ENCODE measurements at places on chromosomes 4 and X.

- DNase-seq = no peak
Measured at GRCh38 chr4:84699001-84699671, 116.2 kb downstream of the CDS1 start.

GRCh38 chr4:177239878-177240277 is 69.8 kb upstream of the NEIL3 start:
- no peak for DNase-seq

DNA sequence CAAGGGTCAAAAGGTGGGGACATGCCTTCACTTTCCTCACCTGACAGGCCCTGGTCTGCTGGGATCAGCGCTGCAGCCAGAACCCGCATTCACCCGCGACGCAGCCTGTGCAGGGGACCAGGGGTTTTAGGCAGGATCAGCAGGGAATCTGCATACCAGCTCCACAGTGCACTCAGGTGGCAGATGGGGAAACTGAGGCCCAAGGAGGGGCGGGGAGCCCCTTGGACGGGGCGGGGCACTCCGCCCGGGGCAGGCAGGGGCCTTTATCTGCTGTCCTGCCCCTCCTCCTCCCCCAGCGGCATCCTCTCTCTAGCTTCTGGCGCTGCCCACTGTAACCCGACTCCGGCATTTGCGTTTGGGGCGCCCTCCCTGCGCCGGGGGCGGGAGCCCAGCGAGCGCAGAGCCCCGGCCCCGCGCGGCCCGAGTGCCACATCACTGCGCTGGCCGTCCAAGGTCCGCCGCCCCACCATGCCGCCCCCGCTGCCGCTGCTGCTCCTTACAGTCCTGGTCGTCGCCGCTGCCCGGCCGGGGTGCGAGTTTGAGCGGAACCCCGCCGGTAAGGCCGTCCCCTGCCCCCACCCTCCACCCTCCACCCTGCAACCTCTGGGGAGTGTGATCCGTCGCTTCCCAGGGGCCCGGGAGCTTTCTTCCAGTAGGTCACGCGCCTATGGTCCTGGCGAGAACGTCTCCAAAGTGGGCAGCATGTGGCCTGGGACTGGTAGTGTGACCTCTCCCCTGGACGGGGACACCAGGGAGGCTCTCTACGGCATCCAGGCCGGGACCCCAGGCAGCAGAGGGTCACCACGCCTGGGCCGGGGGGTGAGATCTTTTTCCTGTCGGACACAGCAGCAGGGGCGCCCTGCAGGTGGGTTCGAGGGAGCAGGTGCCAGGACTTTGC is at the start of gene CPZ:
Gene CPZ (plus strand): TSS at position 400 of the 898 bp plus-strand sequence. CDS start 69 bp downstream, at position 469.
- peak; percentile 63 for DNase-seq

DNA sequence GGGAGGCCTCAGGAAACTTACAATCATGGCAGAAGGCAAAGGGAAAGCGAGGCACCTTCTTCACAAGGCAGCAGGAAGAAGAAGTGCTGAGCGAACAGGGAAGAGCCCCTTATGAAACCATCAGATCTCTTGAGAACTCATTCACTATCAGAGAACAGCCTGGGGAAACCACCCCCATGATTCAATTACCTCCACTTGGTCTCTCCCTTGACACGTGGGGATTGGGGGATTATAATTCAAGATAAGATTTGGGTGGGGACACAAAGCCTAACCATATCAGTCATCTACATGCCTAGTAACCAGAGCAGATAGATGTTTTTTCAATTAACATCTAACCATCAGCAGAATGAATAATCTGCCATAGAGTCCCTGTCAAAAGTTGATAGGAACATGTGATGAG is 30.4 kb downstream of the FAM13A start:
- DNase-seq = no peak

- no peak for DNase-seq
Measured at GRCh38 chr4:137610960-137611359, 78.7 kb upstream of the PCDH18 start.

- DNase-seq = no peak
Measured at GRCh38 chr4:110165382-110166286, 32.8 kb downstream of the ELOVL6 start.

- DNase-seq = no peak
Measured at GRCh38 chr4:2057382-2058065, 1.6 kb upstream of the NAT8L start.

DNA sequence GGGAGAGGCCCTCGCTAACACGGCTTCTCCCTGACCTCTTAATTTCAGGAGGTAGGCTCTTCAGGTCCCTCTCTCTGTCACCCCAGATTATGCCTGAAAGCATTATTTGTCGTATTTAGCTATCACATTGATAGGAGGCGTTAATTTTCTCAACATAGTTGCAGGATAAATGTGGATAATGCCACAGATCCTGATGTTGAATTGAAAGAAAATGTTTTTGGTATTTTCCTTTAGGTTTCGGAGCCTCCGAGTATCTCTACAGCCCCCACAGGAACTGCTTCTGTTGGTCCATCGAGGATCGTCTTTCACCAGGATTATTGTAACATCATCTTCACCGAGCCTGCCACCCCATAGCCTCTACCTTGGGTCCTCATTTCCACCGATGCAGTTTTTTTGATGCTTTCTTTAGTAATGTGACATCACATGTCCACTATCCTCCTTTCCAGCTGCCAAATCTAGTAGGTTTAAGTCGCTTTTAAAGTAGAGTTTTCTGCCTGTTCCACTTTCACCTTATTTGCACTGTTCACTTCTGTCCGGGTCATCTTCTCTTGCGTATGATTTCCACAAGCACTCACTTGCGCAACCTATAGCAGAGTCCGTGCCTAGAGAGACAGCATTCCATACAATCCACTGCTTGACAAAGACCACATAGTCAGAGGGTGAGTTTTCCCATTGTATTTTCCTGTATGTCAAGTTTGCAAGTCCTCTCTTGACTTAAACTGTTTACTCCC is 665 bp downstream of the TIGD2 start:
- DNase-seq = no peak

DNA sequence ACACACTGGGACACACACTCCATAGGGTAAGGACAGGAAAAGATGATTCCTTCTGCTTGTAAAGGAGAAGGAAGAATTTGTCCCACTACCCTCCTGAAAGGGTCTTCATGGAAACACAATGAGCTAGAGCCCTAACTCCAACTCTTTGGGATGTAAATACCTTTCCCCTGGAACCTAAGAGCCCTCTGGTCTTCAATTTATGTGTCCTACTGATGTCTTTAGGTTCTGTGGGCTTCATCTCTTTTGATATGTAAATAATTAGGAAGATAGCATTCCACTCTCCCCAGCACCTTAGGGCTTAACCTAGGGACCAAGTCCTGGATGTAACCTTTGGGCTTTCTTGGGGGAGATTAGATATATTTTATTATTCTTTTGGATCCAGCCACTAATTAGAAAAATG is 38.3 kb downstream of the PF4 start:
- DNase-seq = no peak

DNA sequence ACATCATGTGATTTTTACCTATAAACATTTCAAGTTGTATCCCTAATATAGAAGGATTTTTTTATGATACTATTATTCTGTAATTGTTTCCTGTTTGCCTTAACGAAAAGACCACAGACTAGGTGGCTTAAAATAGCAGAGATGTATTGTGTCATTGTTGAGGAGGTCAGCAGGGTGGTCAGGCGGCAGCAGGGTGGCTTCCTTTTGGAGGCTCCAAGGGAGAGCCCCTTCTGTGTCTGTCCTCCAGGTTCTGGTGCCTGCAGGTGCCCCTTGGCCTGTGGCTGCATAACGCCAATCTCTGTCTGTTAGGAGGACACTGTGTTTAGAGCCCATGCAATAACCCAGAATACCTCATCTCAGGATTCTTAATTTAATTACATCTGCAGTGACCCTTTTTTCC is 118.1 kb downstream of the TBL1X start:
- no peak for DNase-seq

DNA sequence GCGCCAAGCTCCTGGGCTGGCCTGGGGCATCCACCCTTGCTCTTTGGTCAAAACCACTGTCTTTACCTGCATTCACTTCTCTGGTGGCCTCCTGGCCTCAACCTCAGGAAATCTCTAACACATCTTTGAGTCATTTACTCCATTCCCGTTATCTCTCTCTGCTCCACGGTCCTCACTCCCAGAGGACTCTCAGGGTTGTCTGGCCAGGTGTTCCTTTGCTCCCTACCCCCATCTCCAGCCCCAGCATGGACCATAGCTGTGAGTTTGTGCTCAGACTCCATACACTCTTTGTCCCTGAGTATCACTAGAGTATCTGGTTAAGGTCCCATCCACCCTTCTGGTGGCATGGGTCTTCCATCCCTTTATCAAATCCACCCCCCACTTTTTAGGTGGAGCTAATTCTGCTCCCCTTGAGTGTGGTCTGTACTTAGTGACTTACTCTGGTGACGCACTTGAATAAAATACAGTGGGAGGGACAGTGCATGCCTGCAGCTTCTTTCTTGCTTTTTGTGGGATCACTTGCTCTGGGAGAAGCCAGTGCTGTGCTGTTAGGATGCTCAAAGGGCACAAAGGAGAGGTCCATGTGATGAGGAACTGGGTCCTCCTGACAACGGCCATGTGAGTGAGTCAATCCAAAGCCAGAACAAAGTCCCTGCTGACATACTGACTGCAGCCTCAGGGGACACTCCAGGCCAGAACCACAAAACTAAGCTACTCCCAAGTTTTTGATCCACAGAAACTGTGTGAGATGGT is 44.3 kb downstream of the IGFBP7 start:
- no peak for DNase-seq

DNA sequence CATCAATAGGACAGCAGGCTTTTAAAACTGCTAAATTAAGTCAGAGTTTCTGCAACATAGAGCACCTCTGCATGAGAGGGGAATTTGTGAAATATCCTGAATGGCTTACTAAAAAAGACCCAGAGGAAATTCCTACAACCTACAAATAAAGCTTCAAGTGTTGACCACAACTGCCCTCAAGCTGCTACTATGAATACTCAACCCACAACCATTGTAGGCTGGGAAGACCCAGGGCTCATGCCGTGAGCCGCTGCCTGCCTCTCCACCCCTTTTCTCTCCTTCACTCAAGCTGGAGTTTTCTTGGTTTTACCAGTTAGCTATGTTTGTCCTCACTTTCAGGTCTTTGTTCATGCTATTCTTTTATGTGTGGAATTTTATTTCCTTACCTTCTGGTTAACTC is 151.6 kb downstream of the EMCN start:
- DNase-seq = no peak

GRCh38 chr4:142614621-142615323 is 231.3 kb downstream of the INPP4B start:
- no peak for DNase-seq

GRCh38 chr4:18390655-18391353 is 369.2 kb upstream of the LCORL start:
- DNase-seq = no peak

DNA sequence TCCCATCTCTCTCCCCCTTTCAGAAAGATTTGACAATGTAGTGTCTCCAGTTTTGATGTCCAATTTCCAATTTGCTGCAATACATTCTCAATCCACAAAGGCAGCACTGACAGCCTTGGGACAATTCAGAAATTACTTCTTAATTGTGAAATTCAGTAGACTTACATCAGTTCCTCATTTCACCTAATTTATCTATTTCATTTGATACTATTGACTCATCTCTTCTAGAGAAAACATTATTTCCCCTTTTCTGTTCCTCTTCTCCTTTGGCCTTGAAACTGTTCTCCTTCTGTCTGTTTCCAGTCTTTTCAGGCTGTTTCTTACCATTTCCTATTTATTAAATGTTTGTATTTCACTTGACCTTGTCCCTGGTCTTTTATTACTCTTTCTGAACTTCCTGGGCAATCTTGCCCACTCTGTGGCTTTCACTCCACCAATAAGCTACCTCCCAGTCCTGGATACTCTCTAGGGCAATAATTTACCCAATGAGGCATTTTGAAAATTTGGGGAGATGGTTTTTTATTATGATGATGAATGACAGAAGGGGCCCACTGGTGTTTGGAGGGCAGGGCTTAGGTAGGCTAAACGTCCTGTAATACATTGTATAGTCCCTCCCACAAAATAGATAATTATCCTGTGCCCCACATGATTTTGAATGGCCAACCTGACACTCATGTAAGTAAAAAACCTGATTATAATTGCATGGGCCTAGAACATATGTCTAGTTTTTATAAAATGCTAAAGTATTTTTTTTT is 498.0 kb upstream of the BOD1L1 start:
- no peak for DNase-seq

GRCh38 chr4:17709763-17710068 is 71.7 kb downstream of the FAM184B start:
- no peak for DNase-seq

GRCh38 chr4:3010998-3011397 is 47.6 kb downstream of the GRK4 start:
- no peak for DNase-seq

DNA sequence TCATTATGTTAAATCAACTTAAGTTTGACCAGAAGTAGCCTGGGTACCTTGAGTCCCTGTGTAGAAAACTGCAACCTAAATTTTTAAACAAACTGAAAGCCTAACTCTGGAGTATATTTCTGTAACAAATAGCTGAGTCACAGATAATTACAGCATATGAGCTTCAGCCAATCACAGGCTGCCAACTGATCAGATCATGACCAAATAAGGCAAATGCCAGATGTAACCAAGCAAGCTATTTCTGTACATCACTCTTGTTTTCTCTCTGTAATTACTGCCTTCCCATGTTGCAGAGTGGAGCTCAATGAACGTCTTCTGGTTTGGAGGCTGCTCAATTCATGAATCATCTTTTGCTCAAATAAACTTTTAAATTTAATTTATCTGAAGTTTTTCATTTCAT is 980.9 kb upstream of the DIAPH2 start:
- DNase-seq = no peak

Data from left hindlimb (tissue), 1 donor.